ENCODE measurements at places on chromosomes 16 and 17.

GRCh38 chr17:50185631-50186471 lies 15.6 kb downstream of the COL1A1 start:
- peak; percentile 60 for DNase-seq

GRCh38 chr16:57019746-57020145 lies 30.4 kb downstream of the NLRC5 start:
- peak; percentile 40 for DNase-seq

DNA sequence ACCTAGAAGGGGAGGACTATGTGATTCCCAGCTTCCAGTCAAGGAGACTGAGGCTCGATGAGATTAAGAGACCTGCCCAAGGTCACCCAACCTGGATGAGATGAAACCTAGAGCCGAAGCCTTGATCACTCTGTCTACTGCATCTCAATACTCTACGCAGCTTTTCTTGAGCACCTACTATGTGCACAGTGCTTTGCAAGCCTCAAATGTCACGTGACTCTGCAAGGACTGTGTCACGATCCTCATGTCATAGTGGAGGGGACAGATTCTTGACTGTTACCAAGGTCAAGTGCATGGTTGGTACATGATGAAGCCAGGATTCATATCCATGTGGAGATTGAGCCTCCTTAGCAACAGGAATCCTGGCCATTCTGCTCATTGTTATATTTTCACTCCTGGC lies 14.7 kb downstream of the BCO1 start:
- no peak for DNase-seq

DNA sequence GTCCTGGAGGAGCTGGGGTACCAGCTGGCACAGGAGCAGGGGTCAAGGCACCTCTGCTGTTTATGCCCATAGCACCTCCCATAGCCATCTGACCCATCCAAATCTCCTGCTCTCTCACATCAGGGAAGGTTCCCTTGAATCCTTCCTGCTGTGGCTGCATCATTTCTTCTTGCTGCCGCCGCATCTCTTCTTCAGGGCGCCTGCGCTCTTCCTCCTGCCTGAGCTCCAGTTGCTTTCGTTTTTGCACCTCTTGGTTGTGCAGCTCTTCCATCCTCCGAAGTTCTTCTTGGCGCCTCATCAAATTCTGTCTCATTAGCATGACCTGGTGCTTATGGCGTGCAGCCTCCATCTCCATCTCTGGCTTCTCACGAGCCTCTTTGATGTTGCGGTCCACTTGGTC lies 2.0 kb upstream of the NOB1 start:
- DNase-seq: no peak
